ENCODE measurements at places on chromosomes 16 and 17. TPM values are rescaled to one million over a fixed set of nuclear protein-coding genes. Genes with fewer than 3 reads are reported as not detected.

DNA sequence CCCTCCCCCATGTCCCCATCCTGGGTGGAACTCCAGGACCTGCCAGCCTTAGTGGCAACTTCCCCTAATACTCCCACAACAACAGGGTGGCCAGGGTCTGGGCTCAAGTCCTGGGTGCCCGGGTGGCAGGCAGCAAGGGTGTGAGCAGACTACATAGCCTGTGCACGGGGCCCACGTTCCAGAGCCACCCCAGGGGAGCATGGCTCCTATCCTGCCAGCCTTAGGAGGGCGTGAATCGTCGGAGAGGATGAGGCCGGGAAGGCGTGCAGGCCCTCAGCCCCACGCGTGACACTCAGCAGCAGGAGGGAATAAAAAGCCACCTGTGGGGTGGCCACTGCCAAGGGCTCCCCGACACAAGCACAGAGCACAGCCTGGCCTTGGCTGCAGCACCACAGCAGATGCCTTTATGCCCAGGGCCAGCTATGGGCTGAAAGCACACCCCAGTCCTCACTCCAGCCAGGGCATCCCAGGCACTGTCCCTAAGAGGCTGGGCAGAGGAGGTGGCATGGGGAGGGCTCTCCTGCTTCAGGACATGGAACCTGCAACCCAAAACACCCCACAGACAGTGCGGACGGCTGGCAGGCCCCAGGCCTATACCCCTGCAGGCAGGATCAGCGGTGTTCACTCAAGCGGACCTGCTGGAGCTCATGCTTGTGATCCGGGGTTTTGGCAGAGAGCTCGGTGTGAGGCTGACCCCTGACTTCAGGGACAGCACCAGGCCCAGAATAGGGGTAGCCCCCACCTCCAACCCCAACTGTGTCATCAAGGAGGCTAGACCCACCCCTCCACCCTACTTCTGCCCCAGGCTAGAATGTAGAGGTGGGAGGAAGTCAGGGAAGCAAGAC is 2.7 kb downstream of the BCAR1 start:
- no peak overlapping the region for H3K4me3 ChIP-seq
- no peaks in the 10 kb centered on the region for H3K36me3 ChIP-seq
- H3K27ac ChIP-seq: no peak overlapping the region
- peaks cover 12% of the 10 kb centered on the region for H3K4me1 ChIP-seq

- H3K4me1 ChIP-seq: no peaks in the 10 kb centered on the region
- no peak for DNase-seq
- no peak overlapping the region for H3K27ac ChIP-seq
- no peaks in the 10 kb centered on the region for H3K36me3 ChIP-seq
- peaks cover 9% of the 10 kb centered on the region for H3K27me3 ChIP-seq
These were observed 119.0 kb downstream of the SPECC1 start for GRCh38 chr17:20128036-20128667.

- DNase-seq: no peak
- no peaks in the 10 kb centered on the region for H3K27me3 ChIP-seq
- peaks cover 39% of the 10 kb centered on the region for H3K36me3 ChIP-seq
- H3K4me1 ChIP-seq: peaks cover 6% of the 10 kb centered on the region
- no peak overlapping the region for H3K27ac ChIP-seq
These were observed 163.1 kb upstream of the NOL11 start for GRCh38 chr17:67554634-67555033.

DNA sequence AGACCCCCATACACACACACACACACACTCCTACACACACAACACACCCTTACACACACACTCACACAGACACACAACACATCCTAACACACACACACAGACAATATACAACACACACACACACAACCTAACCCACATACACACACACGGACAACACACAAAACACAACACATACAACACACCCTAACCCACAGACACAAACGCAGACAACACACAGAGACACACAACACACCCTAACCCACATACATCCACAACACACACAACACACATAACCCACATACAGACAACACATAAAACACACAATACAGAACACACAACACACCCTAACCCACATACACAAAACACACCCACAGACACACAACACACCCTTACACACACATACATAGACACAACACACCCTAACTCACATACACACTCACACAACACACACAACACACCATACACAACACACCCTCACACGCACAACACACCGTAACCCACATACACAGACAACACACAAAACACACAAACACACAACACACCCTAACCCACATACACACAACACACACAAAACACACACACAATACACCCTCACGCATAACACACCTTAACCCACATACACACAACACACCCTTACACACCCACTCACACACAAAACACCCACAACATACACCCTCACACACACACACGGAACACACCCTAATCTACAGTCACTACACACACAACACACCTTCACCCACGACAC is 4.4 kb downstream of the ASGR1 start:
- no peak overlapping the region for H3K4me3 ChIP-seq
- no peak overlapping the region for H3K27ac ChIP-seq
- H3K27me3 ChIP-seq: peaks cover 15% of the 10 kb centered on the region
- DNase-seq: no peak
- H3K4me1 ChIP-seq: peaks cover 12% of the 10 kb centered on the region

DNA sequence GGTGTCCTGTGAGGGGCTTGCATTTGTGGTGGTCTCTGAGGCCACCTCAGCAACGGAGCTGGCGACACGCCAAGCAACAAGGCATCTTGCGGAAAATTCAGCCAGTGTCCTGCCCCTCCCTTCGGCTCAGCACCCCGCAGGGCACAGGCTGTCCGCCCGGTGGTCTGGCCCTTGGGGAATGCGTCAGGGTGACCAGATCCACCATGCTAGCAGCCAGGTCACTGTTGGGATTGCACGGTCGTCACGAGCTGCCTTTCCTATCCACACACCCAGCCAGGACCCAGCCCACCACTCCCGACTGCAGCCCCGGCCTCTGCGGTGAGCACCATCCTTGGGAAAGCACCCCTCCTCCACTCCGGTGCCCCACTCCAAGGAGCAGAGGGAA is 221.2 kb downstream of the NTN1 start:
- H3K27ac ChIP-seq: no peak overlapping the region
- no peak for DNase-seq
- no peaks in the 10 kb centered on the region for H3K27me3 ChIP-seq
- peaks cover 15% of the 10 kb centered on the region for H3K4me1 ChIP-seq
- H3K36me3 ChIP-seq: no peaks in the 10 kb centered on the region

DNA sequence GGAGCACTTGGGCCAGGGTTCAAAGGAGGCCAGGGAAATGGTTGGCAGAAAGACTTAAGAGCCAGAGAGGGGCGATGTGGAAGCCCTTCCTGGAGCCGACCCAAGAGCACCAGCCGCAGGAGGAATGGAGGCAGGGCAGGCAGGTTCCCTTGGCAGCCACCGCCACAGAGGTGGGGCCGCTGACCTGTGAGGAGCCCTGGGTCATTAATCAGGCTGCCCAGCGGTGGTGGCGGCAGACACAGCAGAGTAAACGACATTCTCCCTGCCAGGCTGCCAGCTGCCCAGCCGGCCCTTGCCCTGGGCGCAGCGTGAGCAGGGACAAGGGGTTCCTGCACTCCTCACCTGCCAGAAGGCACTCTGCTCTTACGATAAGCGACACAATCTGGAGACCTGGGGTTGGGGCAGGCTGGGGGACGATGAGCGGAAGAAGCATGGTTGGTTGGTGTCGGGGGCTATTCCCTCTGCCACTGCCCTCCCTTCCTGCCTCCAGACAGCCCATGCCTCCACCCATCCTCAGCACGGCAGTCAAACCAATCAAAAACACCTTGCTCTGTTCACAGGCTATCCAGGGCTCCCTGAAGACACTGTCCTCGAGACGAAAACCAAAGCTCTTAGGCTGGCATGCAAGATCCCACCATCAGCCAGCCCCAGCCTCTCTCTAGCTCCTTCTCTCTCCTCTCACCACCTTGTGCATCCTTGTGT is 40.9 kb downstream of the PLXDC1 start:
- H3K27me3 ChIP-seq: no peaks in the 10 kb centered on the region
- H3K4me1 ChIP-seq: no peaks in the 10 kb centered on the region
- H3K4me3 ChIP-seq: no peak overlapping the region
- H3K27ac ChIP-seq: no peak overlapping the region

- H3K36me3 ChIP-seq: peaks cover 32% of the 10 kb centered on the region
- H3K27me3 ChIP-seq: no peaks in the 10 kb centered on the region
- no peak for DNase-seq
- H3K27ac ChIP-seq: no peak overlapping the region
- peaks cover 1% of the 10 kb centered on the region for H3K4me1 ChIP-seq
These were observed 19.7 kb downstream of the DHRS7B start for GRCh38 chr17:21146362-21147015.

DNA sequence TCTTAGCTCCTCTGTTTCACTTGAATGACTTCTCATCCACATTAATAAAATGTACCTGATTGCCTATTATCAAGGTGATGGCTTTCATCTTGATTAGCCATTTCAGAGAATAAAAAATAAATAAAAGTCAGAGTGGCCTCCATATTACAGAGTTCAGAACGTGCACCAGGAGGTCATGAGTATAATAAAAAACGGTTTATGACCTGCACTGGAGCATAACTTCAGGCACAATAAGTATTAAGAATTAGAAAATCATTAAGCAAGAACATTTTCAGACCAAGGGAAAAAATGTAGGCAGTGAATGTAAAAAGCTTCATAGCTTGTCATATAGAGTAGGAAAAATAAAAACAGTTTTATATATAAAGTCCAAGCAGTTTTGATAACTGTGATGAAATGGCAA is 11.4 kb downstream of the METTL9 start:
- peaks cover 88% of the 10 kb centered on the region for H3K4me1 ChIP-seq
- no peak overlapping the region for H3K4me3 ChIP-seq
- H3K27me3 ChIP-seq: no peaks in the 10 kb centered on the region
- peaks cover 30% of the 10 kb centered on the region for H3K36me3 ChIP-seq

DNA sequence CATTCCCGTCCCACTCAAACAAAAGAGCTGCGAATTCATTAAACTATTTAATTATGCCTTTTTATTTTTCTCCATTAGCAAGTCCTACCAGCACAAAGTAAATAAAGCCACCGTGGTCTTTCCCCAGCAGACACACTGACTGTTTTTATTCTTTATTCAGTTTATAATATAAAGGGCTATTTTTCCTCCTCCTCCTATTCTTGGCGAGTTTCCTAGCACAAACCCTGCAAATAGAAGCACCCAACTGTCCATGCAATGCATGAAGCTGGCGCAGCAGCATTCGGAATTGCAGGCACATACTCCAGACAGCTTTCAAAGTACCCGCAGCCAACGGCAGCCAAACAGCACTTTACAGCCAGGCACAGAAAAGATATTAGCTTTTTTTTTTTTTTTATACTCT is 583.4 kb upstream of the PSMD7 start:
- H3K4me1 ChIP-seq: no peaks in the 10 kb centered on the region
- no peaks in the 10 kb centered on the region for H3K36me3 ChIP-seq
- H3K4me3 ChIP-seq: no peak overlapping the region
- DNase-seq: no peak

DNA sequence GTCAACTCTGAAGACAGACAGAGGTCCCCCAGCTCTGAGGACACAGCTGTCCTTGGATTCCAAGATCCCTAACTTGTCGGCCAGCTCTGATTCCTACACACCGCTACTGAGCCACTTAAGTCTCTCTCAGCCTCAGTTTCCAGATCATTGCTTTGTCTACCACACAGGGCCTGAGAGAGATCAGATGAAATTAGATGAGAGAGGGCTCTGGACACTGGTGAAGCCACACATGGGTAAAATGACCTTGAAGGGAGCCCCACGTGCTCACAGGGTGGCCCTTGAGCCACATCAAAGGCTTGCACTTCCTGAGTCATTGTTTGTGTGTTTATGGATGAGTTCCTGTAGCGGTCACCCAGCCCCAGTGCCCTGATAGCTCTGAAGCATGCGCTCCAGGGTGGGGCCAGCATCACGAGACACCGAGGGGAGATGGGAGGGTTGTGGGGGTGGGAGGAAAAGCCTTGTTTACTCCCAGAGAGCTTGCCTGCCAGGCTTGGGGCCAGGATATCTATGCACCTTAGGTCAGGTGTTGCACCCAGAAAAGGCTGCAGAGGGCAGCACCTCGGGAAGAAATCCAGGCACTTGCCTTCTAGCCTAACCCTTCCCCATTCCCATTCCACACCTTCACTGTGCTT is 32.7 kb upstream of the SLC6A2 start:
- no peaks in the 10 kb centered on the region for H3K27me3 ChIP-seq
- H3K27ac ChIP-seq: no peak overlapping the region
- no peak for DNase-seq
- no peaks in the 10 kb centered on the region for H3K36me3 ChIP-seq
- no peaks in the 10 kb centered on the region for H3K4me1 ChIP-seq

DNA sequence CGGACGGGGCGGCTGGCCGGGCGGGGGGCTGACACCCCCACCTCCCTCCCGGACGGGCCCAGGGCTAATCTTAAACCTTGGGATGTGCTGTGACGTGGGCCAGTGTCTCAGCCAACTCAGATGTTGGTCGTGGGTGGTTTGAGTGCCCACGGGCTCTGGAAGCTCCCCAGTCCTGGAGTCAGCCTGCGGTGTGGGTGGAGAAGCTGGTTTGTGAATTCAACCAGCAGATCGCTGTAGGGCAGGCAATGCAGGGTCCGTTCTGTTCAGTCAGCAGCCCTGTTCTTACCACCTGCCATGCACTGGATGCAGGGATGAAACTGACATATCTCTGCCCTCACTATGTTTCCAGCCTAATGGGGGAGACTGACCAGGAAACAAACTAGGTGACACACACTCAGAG is 8.0 kb upstream of the ZNF500 start:
- no peaks in the 10 kb centered on the region for H3K4me1 ChIP-seq
- no peaks in the 10 kb centered on the region for H3K27me3 ChIP-seq
- no peak overlapping the region for H3K27ac ChIP-seq
- no peak for DNase-seq

DNA sequence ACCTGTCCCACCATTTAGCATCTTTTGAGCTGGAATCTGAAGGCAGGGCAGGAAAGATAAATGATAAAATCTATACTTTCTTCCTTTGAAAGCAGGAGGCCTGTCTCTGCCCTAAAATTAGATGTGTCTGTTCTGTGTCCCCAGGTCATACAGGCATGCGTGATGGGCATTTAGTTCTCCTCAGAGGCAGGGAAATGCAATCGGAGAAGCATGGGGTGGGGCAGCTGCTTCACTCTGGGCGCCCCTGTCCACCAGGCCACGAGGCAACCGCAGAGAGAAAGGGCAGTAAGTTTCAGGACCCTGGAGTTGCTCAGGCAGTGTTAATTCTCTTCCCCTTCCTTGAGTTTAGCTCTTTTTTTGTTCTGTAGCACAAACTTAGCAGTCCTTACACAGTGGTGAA is 25.1 kb downstream of the CLUAP1 start:
- H3K27me3 ChIP-seq: no peaks in the 10 kb centered on the region
- peaks cover 2% of the 10 kb centered on the region for H3K4me1 ChIP-seq
- peaks cover 12% of the 10 kb centered on the region for H3K36me3 ChIP-seq
- H3K4me3 ChIP-seq: no peak overlapping the region
- H3K27ac ChIP-seq: no peak overlapping the region
- no peak for DNase-seq

GRCh38 chr16:28549301-28549899 is 4.3 kb upstream of the SGF29 start:
- DNase-seq: peak; percentile 41
- H3K27ac ChIP-seq: no peak overlapping the region
- H3K4me3 ChIP-seq: peak overlapping the region; percentile 3
- H3K4me1 ChIP-seq: peaks cover 15% of the 10 kb centered on the region
- peaks cover 7% of the 10 kb centered on the region for H3K27me3 ChIP-seq
- H3K36me3 ChIP-seq: no peaks in the 10 kb centered on the region

GRCh38 chr17:12656354-12656753 is 9.3 kb upstream of the MYOCD start:
- no peaks in the 10 kb centered on the region for H3K27me3 ChIP-seq
- H3K27ac ChIP-seq: no peak overlapping the region
- no peak for DNase-seq
- H3K4me3 ChIP-seq: no peak overlapping the region
- H3K36me3 ChIP-seq: no peaks in the 10 kb centered on the region

FBXW10 gene
- not detected for total RNA-seq

SEC14L5 gene
- total RNA-seq: not detected

CNGB1 gene
- not detected for total RNA-seq

INPP5K gene
- total RNA-seq: 37.6 TPM

TMEM220 gene
- total RNA-seq: 1.1 TPM

CACNG4 gene
- total RNA-seq: not detected

DCUN1D3 gene
- 10.7 TPM for total RNA-seq

CDR2 gene
- total RNA-seq: 39.1 TPM

TPSAB1 gene
- not detected for total RNA-seq

Measured in activated CD8-positive, alpha-beta T cell treated with anti-CD3 and anti-CD28 coated beads, Interleukin-2, amount 10 ng/mL, durations not matched to agents 7 days and 5 days (primary cell).